ENCODE measurements at places on chromosomes 7 and 10. TPM values are rescaled to one million over a fixed set of nuclear protein-coding genes. Genes with fewer than 3 reads are reported as not detected.

Gene PKD2L1
- not detected for total RNA-seq

Gene PVRIG
- total RNA-seq, result not detected

Gene TWIST1
- 0.42 TPM for total RNA-seq

Gene FRMD4A
- total RNA-seq, result 22.8 TPM

Gene VENTX
- 0.31 TPM for total RNA-seq

Gene RPEL1
- not detected for total RNA-seq

Gene NKX1-2
- not detected for total RNA-seq

Gene SDK1
- 0.19 TPM for total RNA-seq

Gene C7orf33
- not detected for total RNA-seq

GRCh38 chr10:108582387-108582786, 1340.9 kb downstream of the XPNPEP1 start:
- H3K27me3 ChIP-seq, result no peaks in the 10 kb centered on the region
- no peak overlapping the region for H3K4me3 ChIP-seq
- H3K4me1 ChIP-seq, result no peaks in the 10 kb centered on the region
- peak; percentile 66 for DNase-seq
- no peak overlapping the region for H3K27ac ChIP-seq
- H3K36me3 ChIP-seq, result no peaks in the 10 kb centered on the region

- H3K4me1 ChIP-seq, result peaks cover 8% of the 10 kb centered on the region
- no peak for DNase-seq
- H3K4me3 ChIP-seq, result no peak overlapping the region
- H3K36me3 ChIP-seq, result no peaks in the 10 kb centered on the region
Observed at GRCh38 chr10:124359336-124359832, 59.3 kb downstream of the OAT start.

GRCh38 chr7:1924258-1924817, 254.3 kb downstream of the ELFN1 start:
- H3K4me1 ChIP-seq, result no peaks in the 10 kb centered on the region
- no peaks in the 10 kb centered on the region for H3K36me3 ChIP-seq
- no peak overlapping the region for H3K4me3 ChIP-seq
- no peaks in the 10 kb centered on the region for H3K27me3 ChIP-seq
- no peak overlapping the region for H3K27ac ChIP-seq

- H3K27ac ChIP-seq, result no peak overlapping the region
- DNase-seq, result no peak
- H3K4me1 ChIP-seq, result no peaks in the 10 kb centered on the region
- H3K36me3 ChIP-seq, result no peaks in the 10 kb centered on the region
Observed at GRCh38 chr7:52670608-52671225, 364.7 kb upstream of the POM121L12 start.

DNA sequence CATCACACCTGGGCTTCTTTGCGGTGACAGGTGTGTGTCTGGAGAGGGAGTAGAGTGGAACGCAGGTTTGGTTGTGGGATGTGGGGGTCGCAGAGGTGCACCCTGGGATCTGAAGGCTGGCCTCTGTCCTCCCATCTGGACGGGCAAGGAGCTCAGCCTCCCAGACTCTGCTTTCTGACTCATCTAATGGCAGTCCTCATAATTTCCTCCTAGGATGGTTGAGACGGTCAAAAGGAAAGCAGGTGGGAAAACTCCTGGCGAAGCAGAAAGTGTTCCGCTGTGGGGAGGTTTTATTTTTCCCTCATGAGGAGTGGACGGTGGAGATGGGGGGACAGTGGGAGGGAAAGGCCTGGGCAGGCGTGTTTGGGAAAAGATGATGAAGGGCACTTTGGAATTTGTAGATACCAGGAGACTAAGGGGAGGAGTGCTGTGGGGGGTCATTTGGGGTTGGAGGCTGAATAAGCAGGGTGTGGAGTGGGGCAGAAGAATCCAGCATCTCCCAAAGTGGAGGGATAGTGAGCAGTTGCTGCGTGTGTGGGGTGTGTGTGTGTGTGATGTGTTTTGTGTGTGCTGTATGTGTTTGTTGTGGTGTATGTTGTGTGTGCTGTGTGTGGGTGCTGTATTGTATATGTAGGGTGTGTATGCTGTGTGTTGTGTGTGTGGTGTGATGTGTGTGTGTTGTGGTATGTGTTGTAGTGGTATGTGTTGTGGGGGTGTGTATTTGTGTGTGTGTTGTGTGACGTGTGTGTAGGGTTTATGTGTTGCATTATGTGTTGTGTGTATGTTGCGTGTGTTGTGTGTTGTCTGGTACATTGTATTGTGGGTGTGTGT, 97.2 kb upstream of the PODXL start:
- H3K4me3 ChIP-seq, result no peak overlapping the region
- DNase-seq, result no peak
- H3K27me3 ChIP-seq, result no peaks in the 10 kb centered on the region
- H3K27ac ChIP-seq, result no peak overlapping the region
- no peaks in the 10 kb centered on the region for H3K4me1 ChIP-seq
- no peaks in the 10 kb centered on the region for H3K36me3 ChIP-seq

GRCh38 chr10:71845410-71846405, 5.3 kb downstream of the PSAP start:
- no peak overlapping the region for H3K4me3 ChIP-seq
- H3K4me1 ChIP-seq, result peaks cover 68% of the 10 kb centered on the region

DNA sequence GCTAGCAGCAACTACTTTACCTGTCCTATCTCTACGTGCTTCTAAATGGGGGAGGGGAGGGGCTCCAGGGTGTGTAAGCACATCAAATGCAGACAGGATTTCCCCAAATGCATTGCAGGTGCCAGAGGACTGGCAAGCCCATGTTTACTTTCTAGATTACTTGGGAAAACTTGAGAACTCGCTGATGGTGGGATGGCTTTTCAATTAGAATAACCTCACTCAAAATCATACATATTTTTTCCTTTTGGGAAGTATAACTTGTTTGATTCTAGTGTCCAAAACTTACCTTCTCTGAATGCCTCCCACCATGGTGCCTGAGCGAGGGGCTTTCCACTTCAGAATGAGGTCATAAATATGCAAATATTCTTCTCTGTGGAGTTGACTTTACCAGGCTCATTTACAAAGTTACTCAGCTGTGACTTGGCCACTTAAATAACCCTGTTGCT, 191.3 kb upstream of the RHOBTB1 start:
- no peak for DNase-seq
- no peak overlapping the region for H3K27ac ChIP-seq
- H3K36me3 ChIP-seq, result no peaks in the 10 kb centered on the region
- no peak overlapping the region for H3K4me3 ChIP-seq

- no peak overlapping the region for H3K4me3 ChIP-seq
- no peak overlapping the region for H3K27ac ChIP-seq
- no peaks in the 10 kb centered on the region for H3K27me3 ChIP-seq
- H3K36me3 ChIP-seq, result no peaks in the 10 kb centered on the region
- H3K4me1 ChIP-seq, result peaks cover 11% of the 10 kb centered on the region
Observed at GRCh38 chr7:73342645-73343044, 14.7 kb downstream of the FKBP6 start.

GRCh38 chr10:10829576-10829975, 188.1 kb upstream of the CELF2 start:
- no peak overlapping the region for H3K27ac ChIP-seq
- no peaks in the 10 kb centered on the region for H3K36me3 ChIP-seq
- H3K4me3 ChIP-seq, result no peak overlapping the region
- no peaks in the 10 kb centered on the region for H3K4me1 ChIP-seq
- DNase-seq, result no peak

GRCh38 chr10:108735380-108735779, 1187.9 kb downstream of the XPNPEP1 start:
- no peaks in the 10 kb centered on the region for H3K27me3 ChIP-seq
- no peak overlapping the region for H3K27ac ChIP-seq
- no peak overlapping the region for H3K4me3 ChIP-seq

GRCh38 chr7:3153118-3153517, 109.5 kb upstream of the CARD11 start:
- H3K27ac ChIP-seq, result no peak overlapping the region
- no peak for DNase-seq
- no peaks in the 10 kb centered on the region for H3K27me3 ChIP-seq

- DNase-seq, result no peak
- H3K4me3 ChIP-seq, result no peak overlapping the region
- no peaks in the 10 kb centered on the region for H3K4me1 ChIP-seq
- no peaks in the 10 kb centered on the region for H3K27me3 ChIP-seq
- no peak overlapping the region for H3K27ac ChIP-seq
Observed at GRCh38 chr10:47114680-47115186, 185.3 kb upstream of the GDF10 start.

GRCh38 chr10:90526721-90527120, 331.1 kb downstream of the HTR7 start:
- H3K27ac ChIP-seq, result no peak overlapping the region
- no peak for DNase-seq
- no peaks in the 10 kb centered on the region for H3K27me3 ChIP-seq
- H3K4me1 ChIP-seq, result no peaks in the 10 kb centered on the region
- H3K36me3 ChIP-seq, result no peaks in the 10 kb centered on the region
- no peak overlapping the region for H3K4me3 ChIP-seq

GRCh38 chr10:102157224-102157623, 5.0 kb downstream of the NOLC1 start:
- DNase-seq, result no peak
- no peak overlapping the region for H3K4me3 ChIP-seq
- peaks cover 28% of the 10 kb centered on the region for H3K4me1 ChIP-seq
- H3K27ac ChIP-seq, result no peak overlapping the region

DNA sequence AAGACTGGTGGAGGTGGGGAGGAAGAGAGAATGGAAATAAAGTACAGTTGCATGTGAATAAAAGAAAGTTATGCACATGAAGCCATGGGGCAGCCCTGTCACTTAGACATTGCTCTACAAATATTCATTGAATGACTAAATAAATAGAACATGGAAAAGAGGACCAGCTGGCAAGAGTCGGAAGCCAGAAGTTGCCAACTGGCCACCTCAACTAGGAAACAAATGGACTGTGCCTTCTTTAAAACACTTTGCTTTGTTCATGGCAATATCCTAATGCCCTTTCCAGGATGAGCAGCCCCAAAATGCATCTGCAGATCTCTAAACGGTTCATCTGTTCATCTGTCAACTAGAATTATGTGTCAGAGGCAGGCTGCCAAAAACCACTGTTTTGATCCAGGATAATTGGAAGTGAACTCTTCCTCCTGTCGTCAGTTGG, 157.3 kb downstream of the NOC3L start:
- no peak overlapping the region for H3K4me3 ChIP-seq
- peak; percentile 65 for DNase-seq
- no peaks in the 10 kb centered on the region for H3K4me1 ChIP-seq
- no peaks in the 10 kb centered on the region for H3K36me3 ChIP-seq
- no peaks in the 10 kb centered on the region for H3K27me3 ChIP-seq

GRCh38 chr10:93837822-93838221, 56.0 kb upstream of the SLC35G1 start:
- DNase-seq, result no peak
- no peaks in the 10 kb centered on the region for H3K36me3 ChIP-seq
- no peaks in the 10 kb centered on the region for H3K4me1 ChIP-seq

DNA sequence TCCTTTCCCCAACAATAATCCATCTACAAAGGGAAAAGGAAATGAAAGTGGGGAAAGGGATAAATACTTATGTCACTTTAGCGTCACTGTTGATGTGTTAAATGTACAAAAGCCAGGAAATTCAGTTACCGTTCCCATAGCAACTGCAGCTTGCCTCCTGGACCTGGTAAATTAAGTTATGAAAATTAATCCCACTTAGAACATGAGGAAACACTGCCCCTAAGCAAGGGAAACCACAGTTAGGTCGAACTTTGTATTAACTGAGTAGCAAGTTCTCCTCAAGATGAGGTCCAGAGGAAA, 338.2 kb upstream of the AOAH start:
- no peaks in the 10 kb centered on the region for H3K36me3 ChIP-seq
- H3K27ac ChIP-seq, result no peak overlapping the region
- no peak for DNase-seq
- H3K4me1 ChIP-seq, result no peaks in the 10 kb centered on the region

GRCh38 chr7:37349979-37350590, 98.6 kb downstream of the ELMO1 start:
- H3K27ac ChIP-seq, result no peak overlapping the region
- no peak overlapping the region for H3K4me3 ChIP-seq
- no peaks in the 10 kb centered on the region for H3K27me3 ChIP-seq
- DNase-seq, result no peak
- H3K36me3 ChIP-seq, result no peaks in the 10 kb centered on the region

- no peaks in the 10 kb centered on the region for H3K27me3 ChIP-seq
- H3K4me3 ChIP-seq, result no peak overlapping the region
- no peak for DNase-seq
Observed at GRCh38 chr10:48697821-48698764, 13.4 kb downstream of the WDFY4 start.
